ENCODE measurements at places on chromosomes 7 and 10.

DNA sequence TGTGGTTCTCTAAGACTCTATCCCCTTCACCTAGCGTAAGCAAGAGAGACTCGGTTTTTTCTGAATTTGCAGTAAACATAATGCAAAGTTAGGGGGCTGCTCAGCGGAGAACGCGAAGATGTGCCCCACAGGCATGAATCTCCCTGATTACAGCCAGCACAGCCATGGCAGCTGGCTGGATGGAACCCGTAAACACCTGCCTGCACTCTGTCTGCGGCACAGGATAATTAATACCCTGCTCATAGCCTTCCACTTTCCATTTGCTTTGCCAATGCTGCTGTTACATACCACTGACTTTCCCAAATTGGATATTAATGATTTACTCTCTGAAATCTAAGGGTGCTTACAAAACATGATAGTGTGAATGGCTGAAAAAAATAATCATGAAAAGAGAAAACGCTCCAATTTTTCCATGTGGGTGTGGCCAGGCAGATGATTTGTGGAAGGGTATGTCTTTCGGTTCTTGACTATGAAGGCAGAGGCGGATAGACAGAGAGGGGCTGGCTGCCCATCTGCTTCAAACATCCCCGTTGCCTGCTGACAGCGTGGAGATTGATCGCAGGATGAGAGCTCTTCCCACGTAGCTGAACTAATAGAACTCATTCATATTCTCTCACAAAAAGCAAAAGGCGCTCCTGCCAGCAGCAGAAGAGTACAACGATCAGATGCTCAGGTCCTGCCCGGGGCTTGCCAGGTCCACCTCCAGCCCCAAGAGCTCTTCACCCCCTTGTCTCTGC, 193.2 kb upstream of the GHITM start:
- no peak for DNase-seq

DNA sequence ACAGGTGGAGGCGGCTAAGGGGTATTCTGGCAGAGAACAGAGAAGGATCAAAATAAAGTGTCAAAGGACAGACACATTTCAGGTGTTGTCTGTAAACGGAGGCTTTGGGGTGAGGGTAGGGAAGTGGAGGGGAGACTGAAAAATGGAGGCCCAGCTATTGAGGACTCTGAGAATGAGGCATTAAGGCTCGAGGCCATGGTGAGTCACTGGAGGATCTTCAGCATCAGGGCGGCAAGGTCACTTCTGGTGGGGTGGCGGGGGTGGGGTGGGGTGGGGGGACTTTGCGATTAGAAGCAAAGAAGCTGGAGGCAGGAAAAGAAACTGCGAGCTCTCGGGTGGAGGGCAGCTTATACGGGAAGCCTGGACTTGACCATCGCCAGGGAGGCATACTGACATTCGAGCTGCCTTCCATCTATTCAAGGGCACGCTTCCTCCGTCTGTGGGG, 58.4 kb upstream of the PCGF5 start:
- no peak for DNase-seq

- DNase-seq, result peak; percentile 58
These were observed 29.2 kb downstream of the FAM3C start for GRCh38 chr7:121366852-121367431.

DNA sequence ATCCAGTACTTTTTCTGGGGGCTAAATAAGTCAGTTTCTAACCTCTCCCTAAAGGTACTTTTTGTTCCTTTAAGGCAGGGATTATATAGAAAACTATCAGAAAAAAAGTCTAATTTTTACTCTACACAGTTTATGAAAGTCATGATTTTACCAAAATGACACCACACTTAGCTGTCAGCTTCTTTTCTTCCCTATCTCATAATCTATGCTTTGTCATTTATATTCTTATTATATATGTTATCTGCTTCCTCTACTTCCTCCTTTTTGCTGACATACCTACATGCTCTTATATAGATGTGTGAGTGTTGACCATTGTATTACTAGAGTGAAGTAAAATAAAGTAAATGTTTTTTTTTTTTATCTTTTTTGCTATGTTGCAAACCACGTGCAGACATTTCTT, 203.9 kb upstream of the CHRM2 start:
- DNase-seq, result no peak

DNA sequence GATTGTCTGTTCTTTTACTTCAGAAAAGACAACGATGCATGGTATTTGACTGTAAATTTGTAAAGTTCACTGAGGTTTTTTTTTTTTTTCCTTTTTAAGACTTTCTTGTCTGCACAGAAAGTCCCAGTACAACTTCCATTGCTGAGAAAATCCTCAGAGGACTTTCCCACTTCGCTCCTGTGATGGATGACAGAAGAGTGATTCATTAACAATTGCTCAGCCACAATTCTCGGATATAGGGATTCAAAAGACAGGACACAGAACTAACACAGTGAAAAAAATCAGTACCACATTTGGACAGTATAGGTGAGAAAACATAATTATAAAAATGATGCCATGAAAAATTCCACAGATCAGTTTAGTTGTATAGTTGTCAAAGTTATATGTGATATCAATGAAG, 48.0 kb downstream of the SEC23IP start:
- peak; percentile 70 for DNase-seq

GRCh38 chr10:78178940-78179339, 145.3 kb downstream of the RPS24 start:
- DNase-seq, result no peak

DNA sequence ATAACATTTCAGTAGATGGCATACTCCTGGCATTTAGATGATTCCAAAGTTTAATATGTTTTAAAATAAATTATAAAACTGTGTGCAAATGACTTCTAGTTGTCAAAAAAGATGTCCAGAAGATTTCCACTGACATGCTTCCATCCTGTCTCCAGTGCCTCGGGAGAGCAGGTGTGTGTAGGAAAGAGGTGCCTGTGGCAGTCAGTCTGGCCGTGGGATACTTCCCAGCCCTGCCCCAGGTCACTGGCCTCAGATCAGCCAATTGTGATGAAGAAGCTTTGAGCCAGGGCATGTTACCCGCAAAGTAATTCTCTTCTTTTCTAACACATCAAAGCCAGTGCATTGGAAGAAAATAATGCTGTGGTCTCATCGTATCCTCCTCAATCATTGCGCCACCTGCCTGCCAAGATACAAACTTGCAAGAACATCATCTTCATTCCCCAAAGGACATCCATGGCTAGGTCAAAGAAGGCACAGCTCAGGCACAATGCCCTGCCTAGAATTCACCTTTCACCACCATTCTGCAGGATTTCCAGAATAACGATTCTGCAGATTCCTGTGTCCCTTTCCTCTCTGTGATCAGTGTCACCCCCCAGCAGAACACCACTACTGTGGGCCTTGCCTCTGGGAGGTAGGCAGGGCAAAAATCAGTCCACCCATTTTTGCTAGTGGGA, 6.3 kb upstream of the KCNMA1 start:
- peak; percentile 49 for DNase-seq

GRCh38 chr7:158836692-158837091, 7.4 kb upstream of the ESYT2 start:
- DNase-seq, result no peak

- DNase-seq, result peak; percentile 34
These were observed 76.3 kb downstream of the CLIP2 start for GRCh38 chr7:74365322-74366022.

- peak; percentile 14 for DNase-seq
These were observed 666 bp downstream of the SMKR1 start for GRCh38 chr7:129502708-129503685.

GRCh38 chr10:119933179-119933578, 40.6 kb downstream of the SEC23IP start:
- peak; percentile 19 for DNase-seq

- peak; percentile 13 for DNase-seq
These were observed 40.3 kb downstream of the FAM20C start for GRCh38 chr7:232410-233248.

DNA sequence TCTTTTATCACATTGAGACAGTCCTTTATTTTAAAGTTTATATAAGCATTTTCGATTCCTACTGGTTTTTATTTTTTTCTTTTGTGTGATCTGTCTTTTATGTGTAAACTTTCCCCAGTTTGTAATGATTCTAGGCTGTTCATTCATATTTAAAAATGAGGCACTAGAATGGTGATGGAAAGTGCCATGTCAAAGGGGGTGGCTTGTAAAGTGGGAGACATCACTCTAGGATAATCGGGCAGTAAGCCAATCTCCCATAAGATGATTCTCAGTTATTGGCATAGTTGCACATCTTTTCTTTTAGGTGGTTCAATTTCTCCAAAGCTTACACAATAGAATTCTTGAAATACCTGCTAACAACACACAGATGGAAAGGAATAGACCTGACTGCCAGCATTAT, 90.4 kb downstream of the ABCA13 start:
- no peak for DNase-seq

DNA sequence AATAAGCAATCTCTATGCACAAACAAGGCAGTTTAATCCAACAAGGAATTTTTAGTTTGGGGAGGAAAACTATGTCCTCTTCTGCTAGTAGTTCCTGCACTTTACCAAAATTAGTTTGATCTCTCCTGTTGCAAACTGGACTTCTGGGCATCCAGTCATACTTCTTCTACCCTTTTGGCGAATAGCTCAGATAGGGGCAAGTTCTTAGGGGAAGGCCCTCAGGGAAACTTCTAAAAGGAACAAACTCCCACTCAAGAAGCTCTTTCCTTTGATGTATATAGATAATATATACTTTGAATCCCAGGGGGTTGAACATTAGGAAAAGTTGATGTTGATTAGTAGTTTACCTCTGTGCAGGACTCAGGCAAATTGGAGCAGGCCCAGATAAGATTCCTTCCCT, 21.5 kb upstream of the PPP1R17 start:
- no peak for DNase-seq

- DNase-seq, result no peak
These were observed 277.6 kb downstream of the SFMBT2 start for GRCh38 chr10:7133278-7133677.

- DNase-seq, result peak; percentile 32
These were observed 11.5 kb upstream of the SP8 start for GRCh38 chr7:20798081-20798693.

GRCh38 chr10:25159591-25159990, 15.2 kb upstream of the GPR158 start:
- DNase-seq, result no peak

GRCh38 chr10:63206997-63207811, 74.1 kb downstream of the NRBF2 start:
- DNase-seq, result peak; percentile 96

GRCh38 chr10:131003455-131003854, 308.1 kb downstream of the TCERG1L start:
- DNase-seq, result no peak

DNA sequence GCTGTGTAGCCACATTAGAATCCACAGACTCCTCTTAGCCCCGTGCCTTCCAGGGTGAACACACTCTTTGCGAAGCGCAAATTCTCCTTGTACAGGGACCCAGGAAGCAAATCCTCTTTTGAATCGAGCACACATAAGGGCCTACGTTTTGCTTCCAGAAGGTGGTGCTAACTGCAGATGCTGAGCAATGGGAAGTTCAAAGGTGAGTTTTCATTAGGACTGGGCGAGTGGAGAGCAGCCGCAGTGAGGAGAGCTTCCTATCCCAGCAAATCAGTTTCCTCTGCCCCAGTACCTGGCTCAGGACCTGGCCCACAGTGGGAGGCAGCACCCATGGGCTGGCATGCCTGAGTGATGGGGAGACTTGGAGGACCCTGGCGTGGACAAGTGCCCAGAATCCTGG, 23.5 kb upstream of the GPR26 start:
- DNase-seq, result no peak

DNA sequence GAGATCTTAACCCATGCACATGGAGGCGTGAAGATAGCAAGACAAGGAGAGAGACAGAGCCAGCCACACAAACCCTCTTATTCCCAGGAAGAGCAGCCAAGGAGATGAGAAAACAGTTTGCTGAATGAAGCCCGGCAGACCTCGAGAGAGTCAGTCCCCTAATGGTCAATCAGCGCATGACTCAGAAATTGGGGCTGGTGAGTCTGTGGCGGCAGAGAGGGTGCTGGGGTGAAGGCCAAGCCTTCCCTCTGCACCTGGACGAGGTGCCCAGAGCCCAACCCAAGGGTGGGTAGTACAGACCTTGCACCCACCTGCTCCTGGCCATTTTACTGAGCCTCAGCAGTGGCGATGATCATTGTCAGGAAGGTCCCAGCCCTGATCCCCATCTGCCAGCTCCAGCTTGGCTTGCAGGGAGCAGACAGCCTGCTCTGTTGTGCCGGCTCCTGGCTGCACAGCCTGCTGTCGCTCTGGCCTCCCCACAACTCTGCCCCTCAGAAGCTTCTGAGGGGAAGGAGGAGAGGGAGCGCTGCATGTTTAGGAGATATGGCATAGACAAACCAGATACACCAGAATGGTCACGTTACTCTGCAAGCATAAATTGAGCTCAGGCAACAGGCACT, 256.6 kb downstream of the RPS24 start:
- no peak for DNase-seq

GRCh38 chr10:74671716-74672115, 154.7 kb upstream of the KAT6B start:
- DNase-seq, result no peak

DNA sequence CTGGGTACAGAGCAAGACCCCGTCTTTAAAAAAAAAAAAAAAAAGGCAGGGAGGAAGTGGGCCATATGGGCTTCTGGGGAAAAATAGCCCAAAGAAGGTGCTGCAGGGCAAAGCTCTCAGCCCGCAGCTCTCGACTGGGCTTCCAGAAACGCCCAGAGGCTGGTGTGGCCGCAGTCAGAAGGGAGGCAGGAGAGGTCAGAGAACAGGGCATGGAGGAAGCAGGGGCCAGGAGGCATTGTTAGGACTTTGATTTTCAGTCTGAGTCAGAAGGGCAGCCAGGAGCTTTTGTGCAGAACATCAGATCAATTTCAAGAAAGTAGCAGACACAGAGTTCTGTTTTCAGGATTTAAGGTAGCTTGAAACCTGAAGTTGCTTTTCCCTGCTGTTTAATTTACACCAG, 35.3 kb upstream of the CYTH3 start:
- DNase-seq, result peak; percentile 24

DNA sequence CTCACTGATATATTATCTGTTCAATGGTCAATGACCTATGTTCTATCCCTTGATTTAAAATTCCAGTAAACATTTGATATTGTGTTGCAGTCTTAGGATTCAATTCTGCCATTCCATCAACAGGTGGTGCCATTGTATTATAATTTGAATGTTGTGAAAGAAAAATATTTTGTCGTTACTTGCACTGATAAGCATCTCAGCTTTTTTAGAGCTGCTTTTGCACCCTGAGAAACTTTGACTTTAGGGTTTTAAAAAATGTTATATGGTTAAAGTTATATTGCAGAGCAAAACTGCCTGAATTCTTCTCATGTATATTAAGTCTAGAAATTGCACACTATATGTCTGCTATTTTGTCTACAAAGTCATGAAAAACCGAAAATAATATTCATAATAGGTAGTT, 18.8 kb upstream of the MINDY3 start:
- DNase-seq, result peak; percentile 66
